Hematopoietic multipotent progenitor cell treated with erythropoietin and hydrocortisone succinate and interleukin-3 and kit ligand, for 15 days (in vitro differentiated cells): ENCODE measurements at places on chromosomes 4 and X.
A peak's percentile ranks its signal among the peaks of the same experiment; 100 is the strongest.

DNA sequence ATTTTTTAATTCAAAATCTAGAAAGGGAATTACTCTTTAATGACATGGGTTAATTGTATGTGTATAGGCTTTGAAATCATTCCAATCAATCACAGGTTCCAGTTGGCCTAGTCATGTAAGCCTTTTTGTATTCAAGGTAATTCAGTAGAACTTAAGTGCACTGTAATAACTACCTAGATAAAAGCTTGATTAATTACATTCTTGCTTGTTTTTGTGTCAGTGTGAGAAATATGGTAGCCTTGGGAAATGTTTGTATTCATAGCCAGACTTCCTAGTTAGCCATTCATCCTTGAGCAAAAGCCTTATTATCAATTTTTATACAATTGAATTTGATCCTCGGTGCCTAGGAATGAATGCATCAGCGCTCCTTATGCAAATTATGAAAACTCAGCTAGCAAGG is 33.5 kb downstream of the TKTL2 start:
- no peak for DNase-seq

GRCh38 chrX:137651647-137652046 is 85.7 kb downstream of the ZIC3 start:
- DNase-seq: no peak

- no peak for DNase-seq
Observed at GRCh38 chr4:79025170-79025569, 85.9 kb upstream of the PAQR3 start.

DNA sequence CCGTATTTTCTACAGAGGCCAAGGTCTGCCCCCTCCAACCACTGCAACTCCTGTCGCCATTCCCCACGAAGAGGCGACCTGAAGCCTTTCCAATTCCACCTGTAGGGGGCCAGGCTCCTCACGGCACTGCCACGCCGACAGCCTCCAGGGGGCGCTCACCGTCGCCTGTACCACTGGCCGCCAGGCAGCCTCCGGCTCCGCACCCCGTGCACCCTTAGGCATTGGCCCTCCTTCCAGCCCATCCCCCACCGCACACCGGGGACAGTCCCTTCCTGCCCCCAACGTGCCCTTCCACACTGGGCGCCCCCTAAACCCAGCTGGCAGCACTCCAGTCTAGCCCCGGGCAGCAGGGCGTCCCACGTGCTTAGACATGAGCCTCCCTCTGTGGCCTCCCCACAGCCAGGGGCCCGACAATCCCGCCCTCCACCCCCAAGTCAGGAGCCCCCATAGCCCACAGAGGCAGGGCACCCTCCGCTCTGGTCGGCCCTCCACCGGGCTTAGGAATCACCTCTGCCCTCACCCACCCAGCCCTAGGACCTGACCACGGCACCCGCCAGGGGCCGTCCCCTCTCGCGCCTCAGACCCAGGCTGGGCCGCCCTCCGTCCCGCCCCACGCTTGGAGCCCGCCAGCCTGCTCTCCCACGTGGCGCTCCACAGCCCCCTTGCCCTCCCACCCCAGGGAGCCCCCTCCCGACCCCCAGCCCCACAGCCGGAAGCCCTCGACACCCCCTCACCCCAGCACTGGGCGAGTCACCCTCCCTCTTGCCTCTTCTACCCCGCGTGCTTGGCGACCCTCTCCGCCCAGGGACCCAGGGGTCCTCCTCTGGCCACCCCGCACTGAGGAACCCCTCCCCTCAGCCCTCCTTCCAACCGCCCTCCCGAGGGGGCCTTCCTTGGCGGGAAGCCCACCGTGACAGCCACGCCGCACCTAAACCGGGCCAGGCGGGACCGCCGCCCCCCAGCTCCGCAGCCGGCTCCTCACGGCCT is 711 bp downstream of the PNMA6E start:
- peak; percentile 38 for DNase-seq

DNA sequence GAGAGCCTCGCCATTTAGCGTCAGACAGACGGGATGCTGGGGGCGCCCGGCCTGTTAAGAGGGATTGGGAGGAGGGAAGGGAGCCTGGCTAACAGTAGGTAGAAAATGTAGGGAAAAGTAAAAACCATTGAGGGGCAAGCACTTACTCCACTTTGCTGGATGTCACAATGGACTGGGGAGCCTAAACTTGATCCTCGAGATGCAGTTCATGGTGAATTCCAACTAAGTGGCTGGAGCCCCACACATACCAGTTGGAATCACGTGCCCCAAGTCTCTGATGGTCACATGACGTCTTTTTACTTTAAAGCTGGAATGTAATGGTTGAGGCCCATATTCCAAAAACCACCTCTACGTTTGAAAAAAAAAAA is 1.5 kb downstream of the PLS3 start:
- no peak for DNase-seq

DNA sequence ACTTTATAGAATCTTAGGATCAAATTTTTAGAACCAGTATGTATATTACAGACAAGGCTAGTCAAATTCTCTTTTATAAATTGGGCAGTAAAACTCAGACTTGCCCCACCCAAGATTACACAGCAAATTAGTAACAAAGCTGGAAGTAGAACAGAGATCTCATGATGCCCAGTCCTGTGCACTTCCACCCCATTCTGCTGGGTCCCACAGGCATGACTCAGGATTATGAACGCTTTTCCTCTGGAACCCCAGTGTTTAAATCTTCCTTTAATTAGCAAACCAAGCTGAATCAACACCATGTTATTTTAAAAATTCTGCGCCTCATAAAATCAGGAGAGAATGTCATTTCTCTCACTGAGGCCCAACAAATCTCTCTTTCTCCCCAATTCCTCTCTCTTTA is 1.5 kb upstream of the IL13RA2 start:
- DNase-seq: no peak

- no peak for DNase-seq
Observed at GRCh38 chr4:17284323-17285175, 227.3 kb downstream of the QDPR start.

DNA sequence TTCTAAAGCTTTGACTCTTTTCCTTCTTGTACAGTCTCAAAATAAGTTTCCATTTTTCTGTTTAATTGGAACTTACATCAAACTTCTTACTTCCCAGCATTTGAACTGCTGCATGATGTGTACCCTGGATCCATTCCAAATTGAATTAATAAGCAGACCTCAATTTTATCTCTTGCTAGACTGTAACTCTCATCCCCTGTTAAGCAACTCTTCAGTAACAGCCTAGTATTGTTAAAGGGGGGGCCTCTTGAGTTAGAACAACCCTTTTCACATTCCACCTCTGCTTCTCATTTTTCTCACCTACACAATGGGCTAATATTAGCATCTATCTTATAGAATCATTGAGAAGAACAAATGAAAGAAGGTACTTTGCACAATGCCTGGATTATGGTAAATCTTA is 169.4 kb downstream of the IL1RAPL1 start:
- DNase-seq: no peak

DNA sequence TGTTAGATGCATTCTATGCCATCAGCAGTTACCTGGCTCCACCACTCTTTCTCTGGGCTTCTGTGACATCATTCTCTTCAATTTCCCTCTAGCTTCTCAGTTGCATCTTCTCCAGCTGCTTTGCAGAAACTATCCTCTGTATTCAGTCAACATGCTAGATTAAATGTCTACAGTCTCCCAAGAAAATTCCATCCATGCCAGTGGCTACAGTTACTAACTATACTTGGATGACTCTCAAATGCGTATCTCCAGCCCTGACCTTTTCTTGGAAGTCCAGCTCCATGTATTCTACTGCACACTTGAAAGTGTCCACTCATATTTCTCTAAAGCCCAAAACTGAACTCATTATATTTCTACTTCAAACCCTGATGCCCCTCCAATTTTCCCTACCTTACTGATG is 232.3 kb upstream of the TENM3 start:
- DNase-seq: no peak

- DNase-seq: no peak
Observed at GRCh38 chrX:13897566-13897965, 80.7 kb upstream of the GPM6B start.

DNA sequence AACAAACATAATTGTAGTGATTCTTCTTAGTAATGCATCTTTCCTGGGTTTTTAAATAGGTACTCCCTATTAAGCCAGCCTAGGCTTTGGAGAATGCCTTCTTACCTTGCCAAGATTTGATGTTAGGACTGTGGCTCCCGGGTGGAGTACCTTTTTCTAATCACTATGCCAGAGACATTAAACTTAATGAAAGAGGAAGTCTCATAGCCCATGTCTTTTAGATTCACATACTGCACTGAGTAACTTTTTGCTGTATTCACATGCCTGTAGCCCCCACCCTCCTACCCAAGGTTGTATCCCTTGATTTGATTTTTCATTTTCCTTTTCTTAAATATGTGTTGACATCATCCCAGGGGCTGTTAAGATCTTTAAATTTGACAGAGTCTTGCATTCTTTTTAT is 104.2 kb upstream of the TLR2 start:
- DNase-seq: no peak

DNA sequence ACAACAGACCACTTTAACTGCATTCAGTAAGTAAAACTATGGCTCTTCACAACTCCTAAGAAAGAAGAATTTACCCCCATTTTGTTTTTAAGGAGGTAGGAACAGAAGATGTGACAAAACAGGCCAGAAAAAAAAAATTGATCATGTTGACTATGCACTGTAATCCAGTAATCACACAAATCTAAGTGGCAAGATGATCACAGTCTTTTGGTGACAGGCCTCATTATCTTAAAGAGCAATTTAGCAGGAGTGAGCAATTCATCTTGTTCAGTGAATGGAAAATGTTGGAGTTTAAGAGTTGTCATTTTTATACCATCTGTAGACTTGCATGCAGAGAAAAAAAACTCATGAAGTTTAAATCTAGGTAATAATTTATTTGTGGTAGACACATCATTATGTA is 115.1 kb downstream of the SLC39A8 start:
- no peak for DNase-seq

GRCh38 chr4:25129917-25130316 is 30.3 kb downstream of the SEPSECS start:
- no peak for DNase-seq

DNA sequence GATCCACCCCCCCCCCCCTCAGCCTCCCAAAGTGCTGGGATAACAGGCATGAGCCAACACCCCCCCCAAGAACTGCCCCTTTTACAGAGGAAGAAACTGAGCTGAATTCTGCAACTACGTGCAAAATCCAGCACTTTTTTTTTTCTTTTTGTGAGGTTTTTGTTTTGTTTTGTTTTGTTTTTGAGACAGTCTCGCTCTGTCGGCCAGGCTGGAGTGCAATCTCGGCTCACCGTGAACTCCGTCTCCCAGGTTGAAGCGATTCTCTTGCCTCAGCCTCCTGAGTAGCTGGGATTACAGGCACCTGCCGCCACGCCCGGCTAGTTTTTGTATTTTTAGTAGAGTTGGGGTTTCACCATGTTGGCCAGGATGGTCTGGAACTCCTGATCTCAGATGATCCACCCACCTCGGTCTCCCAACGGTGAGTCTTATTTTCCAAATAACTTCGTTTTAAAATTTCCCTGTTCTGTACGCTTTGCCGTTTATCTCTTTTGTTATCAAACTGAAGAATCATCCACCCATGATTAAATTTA is 4.9 kb downstream of the CRLF2 start:
- no peak for DNase-seq

- no peak for DNase-seq
Observed at GRCh38 chr4:124863040-124863545, 150.6 kb upstream of the ANKRD50 start.

GRCh38 chr4:57971261-57971660 is 861.1 kb upstream of the IGFBP7 start:
- no peak for DNase-seq

DNA sequence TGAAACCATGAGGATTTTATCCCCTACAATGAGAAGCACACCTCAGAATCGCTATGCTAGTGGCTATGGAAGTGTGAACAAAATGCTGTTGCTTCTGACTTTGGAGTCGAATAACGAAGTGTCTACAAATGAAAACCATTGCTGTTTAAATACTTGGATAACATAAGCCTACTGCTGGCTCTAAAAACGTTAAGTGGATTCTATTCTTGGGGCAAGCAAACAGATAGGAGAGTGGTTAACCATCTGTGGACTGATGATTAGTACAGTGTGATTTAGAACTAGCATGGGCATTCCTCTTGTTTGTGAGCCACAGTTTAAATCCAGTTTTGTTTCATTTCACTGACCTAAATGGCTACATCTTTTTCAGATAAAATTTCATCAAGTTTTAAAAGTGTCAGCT is 109.7 kb upstream of the PNPLA4 start:
- DNase-seq: no peak

DNA sequence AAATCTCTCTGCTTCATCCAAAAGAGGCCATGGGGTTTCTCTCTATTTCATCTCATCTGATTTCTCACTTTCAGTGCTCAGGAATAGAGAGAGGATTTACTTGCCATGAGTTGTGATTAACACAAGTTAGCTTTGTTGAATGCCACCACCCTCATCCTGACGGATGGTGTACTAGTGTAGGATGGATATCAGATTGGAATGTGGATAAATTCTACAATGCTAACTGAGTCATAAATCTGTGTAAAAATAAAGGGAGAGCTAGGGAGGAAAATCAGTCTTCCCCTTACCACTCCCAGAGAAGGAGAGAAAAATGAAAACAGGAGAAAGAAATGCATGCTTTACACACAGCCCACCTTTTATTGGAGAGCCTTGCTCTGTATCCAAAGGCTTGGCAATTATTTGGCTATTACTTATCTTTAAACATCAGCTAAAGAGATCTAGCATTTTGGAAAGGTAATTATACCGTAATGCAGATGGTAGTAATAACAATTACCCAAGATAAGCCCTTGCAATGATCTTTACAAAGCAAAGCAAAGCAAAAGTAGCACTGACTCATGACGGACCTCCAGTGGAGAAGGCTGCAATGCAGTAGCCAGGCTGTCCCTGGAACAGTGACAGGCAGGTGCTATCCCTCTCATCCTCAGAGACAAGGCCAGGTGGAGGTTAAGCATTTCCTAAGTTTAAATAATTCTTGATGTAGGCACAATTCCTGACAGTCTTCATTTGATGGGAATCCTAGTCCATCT is 306.3 kb upstream of the PPARGC1A start:
- DNase-seq: no peak

- no peak for DNase-seq
Observed at GRCh38 chrX:64150775-64151174, 54.7 kb downstream of the AMER1 start.

GRCh38 chr4:67030636-67031035 is 514.7 kb downstream of the CENPC start:
- no peak for DNase-seq

- DNase-seq: peak; percentile 86
Observed at GRCh38 chrX:135520553-135521404, at the start of gene INTS6L. Gene INTS6L (plus strand): TSS chrX:135520660. CDS start chrX:135520993, 333 bp downstream.

- DNase-seq: no peak
Observed at GRCh38 chr4:20591571-20591970, 108.7 kb upstream of the PACRGL start.

- peak; percentile 79 for DNase-seq
Observed at GRCh38 chrX:120244735-120245498, 5.7 kb upstream of the ZBTB33 start.

- DNase-seq: no peak
Observed at GRCh38 chr4:102352781-102353180, 7.5 kb upstream of the SLC39A8 start.

- no peak for DNase-seq
Observed at GRCh38 chrX:125622899-125623298, 303.2 kb downstream of the TEX13C start.
